ENCODE measurements at places on chromosomes 12 and 14.

GRCh38 chr14:104105071-104105821 lies 19.7 kb downstream of the ASPG start:
- DNase-seq: no peak

DNA sequence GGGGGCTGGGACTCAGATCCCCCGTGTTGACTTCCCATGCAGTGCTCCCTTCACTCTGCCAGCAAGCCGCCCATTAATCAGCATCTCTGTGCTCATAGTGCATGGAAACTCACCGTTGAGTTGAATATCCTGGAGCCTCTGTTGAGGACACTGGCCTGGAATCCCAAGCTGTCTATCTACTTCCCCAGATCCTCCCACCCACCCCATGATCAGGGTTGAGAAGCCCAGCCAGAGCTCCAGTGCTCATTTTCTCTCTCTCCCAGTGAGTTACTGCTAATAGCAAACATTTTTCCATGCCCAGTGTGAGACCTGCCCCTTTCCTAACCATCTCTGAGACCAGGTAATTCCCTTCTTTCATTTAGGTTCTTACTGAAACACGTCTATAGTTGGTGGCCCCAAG lies 88.2 kb downstream of the SLC24A4 start:
- no peak for DNase-seq

- DNase-seq: no peak
Observed at GRCh38 chr14:29918981-29919380, 8.7 kb downstream of the PRKD1 start.

GRCh38 chr14:89828471-89829165 lies 125.9 kb downstream of the EFCAB11 start:
- no peak for DNase-seq

- DNase-seq: peak; percentile 20
Observed at GRCh38 chr12:18250313-18250916, 10.9 kb upstream of the PIK3C2G start.

DNA sequence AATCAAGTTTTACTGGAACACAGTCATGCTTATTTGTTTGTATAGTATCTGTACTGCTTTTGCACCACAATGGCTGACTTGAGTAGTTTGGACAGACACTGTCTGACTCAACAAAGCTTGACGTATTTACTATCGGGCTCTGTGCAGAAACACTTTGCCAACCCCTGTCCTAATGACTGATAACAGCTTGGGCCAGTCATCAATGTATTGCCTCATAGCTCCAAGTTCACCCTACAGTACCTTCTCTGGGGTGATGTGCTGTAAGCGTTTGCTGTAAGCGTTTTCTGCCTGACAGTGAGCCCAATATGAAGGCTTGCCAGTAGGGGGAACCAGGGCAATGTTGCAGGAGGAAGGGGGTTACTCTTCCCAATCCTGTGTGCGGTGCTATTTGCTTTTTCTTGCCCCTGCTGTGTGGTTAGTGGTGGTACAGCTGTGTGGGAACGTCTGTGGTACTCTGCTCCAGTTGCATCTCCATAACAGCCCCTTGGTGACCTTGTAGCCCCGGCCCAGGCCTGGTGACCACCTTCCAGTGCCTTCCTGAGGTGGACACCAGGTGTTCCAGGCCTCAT lies 5.4 kb upstream of the CCDC177 start:
- DNase-seq: peak; percentile 49

GRCh38 chr12:119692997-119693396 lies 25.1 kb downstream of the PRKAB1 start:
- peak; percentile 41 for DNase-seq

- peak; percentile 19 for DNase-seq
Observed at GRCh38 chr12:53190108-53190729, 9.5 kb upstream of the CSAD start.

Data from COR-L47 (cell line).